ENCODE measurements at places on chromosomes 5 and 9.

GRCh38 chr5:171986772-171987171, 19.7 kb downstream of the FBXW11 start:
- DNase-seq, result no peak

- DNase-seq, result no peak
Measured at GRCh38 chr5:389197-389821, 53.7 kb upstream of the EXOC3 start.

- DNase-seq, result no peak
Measured at GRCh38 chr5:14173377-14174229, 30.5 kb downstream of the TRIO start.

- no peak for DNase-seq
Measured at GRCh38 chr9:12413986-12414385, 279.2 kb upstream of the TYRP1 start.

- no peak for DNase-seq
Measured at GRCh38 chr5:32595118-32595517, 9.8 kb downstream of the SUB1 start.

GRCh38 chr5:98514215-98514614, 259.2 kb upstream of the RGMB start:
- DNase-seq, result no peak

- no peak for DNase-seq
Measured at GRCh38 chr5:67010684-67011409, 185.8 kb downstream of the CD180 start.

- DNase-seq, result peak; percentile 33
Measured at GRCh38 chr5:54610197-54610944, 92.8 kb downstream of the SNX18 start.

DNA sequence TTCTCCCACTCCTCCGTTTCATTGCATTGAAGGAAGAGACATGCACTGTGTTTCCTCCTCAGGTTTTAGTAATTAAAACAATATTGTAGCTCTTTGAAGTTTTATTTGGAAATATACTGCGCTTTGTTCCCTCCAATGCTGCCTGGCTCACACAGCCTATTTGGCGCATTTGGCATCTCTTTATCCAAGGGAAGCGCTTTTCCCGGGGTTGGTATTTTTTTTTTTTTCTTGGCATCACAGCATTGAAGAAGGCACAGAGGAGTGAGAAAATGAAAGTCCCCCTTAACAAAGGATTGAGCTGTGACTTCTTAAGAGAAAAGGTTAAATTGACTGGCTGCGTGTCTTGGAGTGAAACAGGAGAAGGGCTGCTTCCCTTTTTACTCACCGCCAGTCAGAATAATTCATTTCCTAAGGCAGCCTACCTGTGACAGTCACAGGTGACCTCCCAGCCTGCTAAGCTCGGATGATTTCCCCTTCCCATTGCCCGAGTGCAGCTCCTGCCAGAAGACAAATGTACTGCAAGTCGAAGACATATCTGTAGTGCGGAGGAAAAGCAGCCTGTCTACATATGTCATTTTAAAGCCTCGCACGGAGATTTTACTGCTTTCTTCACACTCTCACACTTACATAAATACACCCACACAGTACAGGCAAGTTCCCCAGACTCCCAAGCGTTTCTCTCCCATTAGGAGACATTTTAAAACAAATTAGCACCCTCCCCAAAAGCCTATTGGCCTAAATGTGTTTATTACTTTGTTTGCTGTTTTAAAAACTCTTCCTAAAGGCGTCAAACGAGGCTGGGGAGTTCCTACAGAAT, 665.5 kb upstream of the ZNF608 start:
- DNase-seq, result no peak

- DNase-seq, result no peak
Measured at GRCh38 chr5:123000731-123001130, 35.8 kb downstream of the PPIC start.

- DNase-seq, result no peak
Measured at GRCh38 chr9:93659837-93660177, 83.4 kb downstream of the PHF2 start.

DNA sequence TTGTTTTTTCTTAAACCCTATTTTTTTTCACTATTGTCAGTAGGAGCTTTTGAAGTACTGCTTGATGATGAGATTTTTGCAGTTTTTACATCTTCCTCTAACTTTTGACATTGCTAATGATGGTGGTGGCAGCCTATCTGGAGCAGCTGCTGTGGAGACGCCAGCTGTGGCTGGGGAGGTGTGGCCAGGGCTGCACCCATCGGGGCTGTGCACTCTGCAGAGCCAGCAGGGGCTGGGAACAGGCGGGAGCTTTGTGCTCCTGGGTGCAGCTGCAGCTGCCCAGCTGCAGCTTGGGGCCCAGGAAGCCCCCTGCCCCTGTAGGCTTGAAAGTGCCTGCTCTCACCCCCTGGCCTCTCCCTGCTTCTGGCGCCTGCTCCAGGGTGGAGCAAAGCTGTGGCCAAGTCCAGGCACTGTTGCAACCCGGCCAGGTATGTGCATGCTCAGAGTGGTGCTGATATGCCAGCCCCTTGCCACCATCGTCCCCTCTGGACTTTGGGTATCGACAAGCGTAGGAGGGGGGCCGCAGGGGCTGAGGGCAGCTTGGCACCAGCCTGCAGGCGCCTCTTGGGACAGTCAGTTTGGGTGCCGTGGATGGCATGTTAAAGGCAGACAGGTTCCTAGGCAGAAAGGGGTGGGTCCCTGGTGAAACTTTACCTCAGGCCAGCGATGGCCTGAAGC, 39.2 kb downstream of the FER start:
- no peak for DNase-seq

DNA sequence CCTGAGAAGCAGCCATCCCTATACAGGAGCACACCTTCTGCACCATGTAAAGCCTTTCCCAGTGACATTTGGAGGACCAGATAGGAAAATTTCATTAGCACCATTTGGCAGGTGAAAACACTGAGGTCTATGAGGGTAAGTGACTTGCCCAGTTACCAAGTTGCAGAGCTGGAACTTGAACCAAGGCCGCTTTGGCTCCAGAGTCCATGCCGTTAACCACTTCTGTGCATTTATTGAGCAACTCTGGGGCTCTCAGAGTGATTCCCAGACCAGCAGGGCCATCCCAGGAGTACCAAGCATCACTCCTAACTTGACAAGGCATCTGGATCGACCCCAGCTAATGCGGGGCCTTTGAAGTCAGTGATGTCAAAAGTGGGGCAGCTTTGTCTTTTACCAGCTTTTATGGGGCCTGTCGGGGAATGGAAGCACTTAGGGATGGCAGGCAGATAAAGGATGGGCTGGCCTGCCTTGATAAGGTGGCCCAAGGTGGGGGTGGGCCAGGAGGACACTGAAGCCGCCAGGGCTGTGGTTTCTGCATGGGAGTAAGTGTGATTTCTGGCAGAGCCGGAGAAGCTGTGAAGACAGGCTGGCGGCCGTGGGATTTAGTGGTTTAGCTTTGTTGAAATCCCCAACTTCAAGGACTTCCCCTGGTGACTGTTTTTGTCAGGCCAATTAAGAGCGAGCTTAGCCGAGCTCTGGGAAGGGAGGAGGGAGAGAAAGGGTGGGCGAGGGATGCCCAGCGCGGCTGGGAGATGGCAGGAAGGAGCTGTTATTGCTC, 127.3 kb downstream of the MACROH2A1 start:
- no peak for DNase-seq

GRCh38 chr9:23423999-23424398, 402.0 kb downstream of the ELAVL2 start:
- DNase-seq, result no peak

DNA sequence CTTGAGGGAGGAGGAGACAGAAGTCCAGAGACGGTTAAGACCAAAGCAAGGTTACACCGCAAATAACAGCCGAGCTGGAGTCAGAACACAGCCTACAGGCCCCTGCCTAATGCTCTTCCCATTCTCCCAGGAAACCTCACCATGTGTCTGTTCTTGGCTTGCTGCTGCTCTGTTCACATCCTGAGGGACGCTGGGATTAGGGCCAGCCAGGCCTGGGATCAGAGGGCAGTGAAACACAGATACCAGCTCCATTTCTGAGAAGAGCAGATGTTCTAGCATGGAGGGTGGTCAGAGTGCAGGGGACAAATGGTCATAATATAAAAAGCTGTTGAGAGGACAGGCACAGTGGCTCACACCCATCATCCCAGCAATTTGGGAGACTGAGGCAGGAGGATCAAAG, 124.8 kb upstream of the LARP1 start:
- no peak for DNase-seq

- DNase-seq, result no peak
Measured at GRCh38 chr5:34700078-34700452, 43.9 kb downstream of the RAI14 start.

- no peak for DNase-seq
Measured at GRCh38 chr5:36442352-36442751, 140.7 kb upstream of the RANBP3L start.

DNA sequence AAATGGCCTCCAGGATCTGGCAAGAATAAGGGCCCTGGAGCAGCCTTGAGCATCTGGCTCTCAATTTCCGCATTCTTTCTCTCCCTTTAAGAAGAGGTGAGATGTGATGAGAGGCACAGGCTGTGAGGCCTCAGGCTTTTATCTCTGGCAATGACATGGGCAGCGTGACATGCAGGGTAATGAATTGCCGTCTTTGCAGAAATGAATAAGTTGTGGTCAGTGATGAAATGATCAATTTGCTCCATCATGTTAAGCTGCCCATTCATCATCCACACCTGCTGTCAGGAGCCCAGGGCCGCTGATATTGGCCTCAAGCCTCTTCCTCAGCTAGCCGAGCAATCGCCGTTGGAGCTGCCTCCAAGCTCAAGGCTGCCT, 265.3 kb downstream of the TRIM32 start:
- DNase-seq, result no peak

Measured in naive thymus-derived CD8-positive, alpha-beta T cell (primary cell).